ENCODE measurements at places on chromosomes 7 and 10. TPM values are rescaled to one million over a fixed set of nuclear protein-coding genes. Genes with fewer than 3 reads are reported as not detected.

DNA sequence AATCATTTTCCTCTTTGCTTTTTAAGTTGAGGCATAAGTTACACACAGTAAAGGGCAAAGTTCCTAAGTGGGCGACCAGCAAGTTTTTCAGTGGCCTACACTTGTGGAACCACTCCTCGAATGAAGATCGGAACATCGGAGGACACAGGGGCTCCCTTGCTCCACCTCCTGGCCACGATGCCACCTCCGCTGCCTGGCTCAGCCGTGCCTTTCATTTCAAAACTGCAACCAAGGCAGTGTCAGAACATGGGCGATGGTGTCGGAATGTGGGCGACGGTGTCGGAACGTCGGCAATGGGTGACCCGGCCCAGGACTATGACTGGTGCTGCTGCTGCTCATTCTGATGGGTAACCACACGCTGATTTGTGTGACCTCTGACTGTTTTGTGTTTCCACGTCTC is 9.6 kb upstream of the VIPR2 start:
- no peak for DNase-seq
- H3K36me3 ChIP-seq: no peaks in the 10 kb centered on the region
- no peaks in the 10 kb centered on the region for H3K4me1 ChIP-seq
- no peaks in the 10 kb centered on the region for H3K27me3 ChIP-seq
- no peak overlapping the region for H3K4me3 ChIP-seq

DNA sequence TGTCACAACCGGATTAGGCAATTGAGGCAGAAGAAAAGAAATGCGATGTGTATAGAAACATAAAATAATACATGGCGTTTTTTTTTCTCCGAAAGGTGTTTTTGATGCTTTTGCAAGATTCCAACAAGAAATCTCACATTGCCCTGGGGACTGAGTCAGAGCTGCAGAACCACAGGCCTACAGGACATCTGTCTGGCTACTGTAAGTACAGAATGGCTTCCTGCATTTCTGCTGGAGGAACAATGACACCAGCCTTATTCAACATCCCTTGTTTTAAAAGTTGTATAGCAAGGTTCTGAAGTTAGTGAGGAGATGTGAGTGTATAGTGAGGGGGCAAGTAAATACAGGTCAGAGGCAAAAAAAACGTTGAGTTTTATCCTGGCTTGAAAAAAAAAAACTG is 256.4 kb downstream of the ABCA13 start:
- H3K4me1 ChIP-seq: no peaks in the 10 kb centered on the region
- H3K4me3 ChIP-seq: no peak overlapping the region
- no peaks in the 10 kb centered on the region for H3K27me3 ChIP-seq
- DNase-seq: no peak

GRCh38 chr10:33157103-33157502 is 177.4 kb downstream of the NRP1 start:
- H3K4me1 ChIP-seq: peaks cover 6% of the 10 kb centered on the region
- H3K36me3 ChIP-seq: no peaks in the 10 kb centered on the region
- DNase-seq: no peak
- no peaks in the 10 kb centered on the region for H3K27me3 ChIP-seq

- DNase-seq: peak; percentile 50
- H3K27ac ChIP-seq: no peak overlapping the region
- H3K4me3 ChIP-seq: peak overlapping the region; percentile 37
- H3K4me1 ChIP-seq: peaks cover 44% of the 10 kb centered on the region
These were observed 2.1 kb downstream of the SHH start for GRCh38 chr7:155809947-155810769.

DNA sequence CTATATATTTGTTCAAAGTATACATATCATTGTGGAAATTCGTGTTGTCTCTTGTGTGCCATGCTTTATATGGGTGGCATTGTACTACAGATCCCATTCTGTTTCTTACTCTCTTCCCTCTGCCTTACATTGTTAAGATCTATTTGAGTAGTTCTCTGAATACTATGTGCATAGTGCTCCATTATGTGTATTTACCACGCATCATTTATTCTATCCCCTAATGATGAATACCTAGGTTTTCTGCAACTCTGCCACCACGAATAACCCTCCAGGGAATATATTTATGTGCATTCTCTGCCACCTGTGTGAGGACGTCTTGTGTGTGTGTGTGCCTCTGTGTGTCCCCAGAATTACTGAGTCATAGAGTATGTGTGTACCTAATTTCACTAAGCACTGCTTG is 431.2 kb upstream of the C7orf33 start:
- H3K36me3 ChIP-seq: no peaks in the 10 kb centered on the region
- no peaks in the 10 kb centered on the region for H3K4me1 ChIP-seq
- H3K27me3 ChIP-seq: no peaks in the 10 kb centered on the region

- H3K27ac ChIP-seq: no peak overlapping the region
- no peak for DNase-seq
- no peaks in the 10 kb centered on the region for H3K36me3 ChIP-seq
- H3K4me1 ChIP-seq: no peaks in the 10 kb centered on the region
- H3K27me3 ChIP-seq: no peaks in the 10 kb centered on the region
These were observed 36.2 kb downstream of the PDLIM1 start for GRCh38 chr10:95254629-95255028.

GRCh38 chr7:64907641-64908326 is 4.7 kb downstream of the ZNF273 start:
- H3K27ac ChIP-seq: no peak overlapping the region
- peaks cover 16% of the 10 kb centered on the region for H3K4me1 ChIP-seq
- no peak overlapping the region for H3K4me3 ChIP-seq
- no peaks in the 10 kb centered on the region for H3K27me3 ChIP-seq
- no peaks in the 10 kb centered on the region for H3K36me3 ChIP-seq
- no peak for DNase-seq

GRCh38 chr7:134636008-134636449 is 10.6 kb upstream of the BPGM start:
- no peak overlapping the region for H3K27ac ChIP-seq
- no peak overlapping the region for H3K4me3 ChIP-seq
- DNase-seq: no peak
- peaks cover 4% of the 10 kb centered on the region for H3K27me3 ChIP-seq

DNA sequence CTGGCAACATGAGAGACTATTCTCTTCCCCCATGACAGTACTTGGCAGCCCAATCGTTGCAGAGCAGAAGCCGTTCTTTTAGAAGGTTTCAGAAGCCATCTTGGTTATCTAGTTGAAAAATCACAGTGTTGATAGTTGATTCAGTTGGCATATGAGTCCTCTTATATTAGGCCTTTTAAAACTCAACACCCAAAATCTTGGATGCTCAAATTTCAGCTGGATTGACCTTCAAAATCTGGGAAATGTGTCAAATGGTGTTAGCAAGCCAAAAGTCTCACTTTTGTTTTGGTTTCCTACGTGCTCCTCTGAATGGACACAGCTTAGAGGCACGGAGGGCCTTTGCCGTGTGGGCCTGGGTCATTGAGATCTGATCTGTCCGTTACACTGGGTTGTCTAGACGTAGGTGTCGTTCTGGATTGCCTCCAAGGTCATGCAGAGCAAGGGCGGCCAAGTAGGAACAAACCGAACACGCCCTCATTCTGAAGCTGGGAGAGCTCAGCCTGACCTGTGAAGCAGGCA is 59.3 kb upstream of the BMPER start:
- H3K4me1 ChIP-seq: no peaks in the 10 kb centered on the region
- no peaks in the 10 kb centered on the region for H3K27me3 ChIP-seq
- no peak overlapping the region for H3K27ac ChIP-seq

UPP1 gene
- 15.0 TPM for total RNA-seq

PDE1C gene
- 0.54 TPM for total RNA-seq

CNPY1 gene
- total RNA-seq: not detected

BAZ1B gene
- 69.3 TPM for total RNA-seq

BTBD16 gene
- total RNA-seq: not detected
